A549 treated with DMSO at 1 μM for 4 hours (cell line): ENCODE measurements at places on chromosomes 2 and 18. TPM values are rescaled to one million over a fixed set of nuclear protein-coding genes. Genes with fewer than 3 reads are reported as not detected.

Gene DNAH6
- total RNA-seq, result 0.01 to 0.06 TPM (median 0.02 TPM) in 5 replicates

Gene CFAP210
- 0.19 to 0.74 TPM (median 0.33 TPM) in 5 replicates for total RNA-seq

Gene CFC1
- total RNA-seq, result not detected in 5 replicates

Gene C2orf66
- 0.05 to 0.17 TPM (median 0.12 TPM) in 4 of 5 replicates, not detected in the other for total RNA-seq

Gene GPR45
- not detected in 5 replicates for total RNA-seq

Gene ICA1L
- 1.5 to 2.4 TPM (median 1.9 TPM) in 5 replicates for total RNA-seq

Gene PDE11A
- total RNA-seq, result 0.21 to 0.99 TPM (median 0.40 TPM) in 5 replicates

Gene UGT1A4
- total RNA-seq, result 0.07 TPM in 1 of 5 replicates, not detected in the others

Gene ANKRD30BL
- not detected in 5 replicates for total RNA-seq

Gene DTNA
- 0.06 to 0.32 TPM (median 0.17 TPM) in 5 replicates for total RNA-seq

Gene TCF7L1
- total RNA-seq, result 6.4 to 9.3 TPM (median 7.3 TPM) in 5 replicates

Gene CLEC4F
- total RNA-seq, result not detected in 5 replicates

Gene SCTR
- not detected in 5 replicates for total RNA-seq

Gene CYP27C1
- total RNA-seq, result 4.0 to 5.7 TPM (median 5.3 TPM) in 5 replicates

Gene CD8B2
- not detected in 5 replicates for total RNA-seq

Gene ERFE
- 6.3 to 8.3 TPM (median 7.7 TPM) in 5 replicates for total RNA-seq

Gene SERPINB2
- total RNA-seq, result 0.05 to 0.08 TPM in 2 of 5 replicates, not detected in the others

Gene LCT
- total RNA-seq, result 0.02 to 0.06 TPM (median 0.02 TPM) in 5 replicates

Gene ACMSD
- not detected in 5 replicates for total RNA-seq

Gene GRHL1
- 1.2 to 1.7 TPM (median 1.2 TPM) in 5 replicates for total RNA-seq

Gene KCNF1
- total RNA-seq, result 28.3 to 46.3 TPM (median 36.5 TPM) in 5 replicates

Gene MAPK4
- total RNA-seq, result 0.02 to 0.17 TPM (median 0.07 TPM) in 5 replicates

Gene PLEKHB2
- total RNA-seq, result 71.6 to 88.2 TPM (median 81.3 TPM) in 5 replicates

Gene CAD
- 55.3 to 75.8 TPM (median 62.5 TPM) in 5 replicates for total RNA-seq

Gene GKN1
- total RNA-seq, result 0.57 to 0.74 TPM (median 0.71 TPM) in 5 replicates

Gene C2orf76
- total RNA-seq, result 11.4 to 14.5 TPM (median 13.8 TPM) in 5 replicates

Gene OSR1
- 4.9 to 9.0 TPM (median 5.3 TPM) in 5 replicates for total RNA-seq

Gene CASP8
- 31.5 to 39.4 TPM (median 35.5 TPM) in 5 replicates for total RNA-seq

Gene DCC
- not detected in 5 replicates for total RNA-seq

Gene CDH2
- total RNA-seq, result 33.3 to 52.2 TPM (median 44.8 TPM) in 5 replicates

Gene ECEL1
- 0.14 to 0.30 TPM (median 0.17 TPM) in 4 of 5 replicates, not detected in the other for total RNA-seq

Gene LRATD1
- 0.03 to 0.07 TPM in 2 of 5 replicates, not detected in the others for total RNA-seq

Gene FHOD3
- total RNA-seq, result 2.3 to 2.8 TPM (median 2.4 TPM) in 5 replicates

Gene L3MBTL4
- 0.07 to 0.08 TPM in 2 of 5 replicates, not detected in the others for total RNA-seq

Gene LYG2
- not detected in 5 replicates for total RNA-seq

Gene CCDC74A
- total RNA-seq, result 11.3 to 18.3 TPM (median 17.0 TPM) in 5 replicates

Gene ZNF236
- 2.5 to 3.8 TPM (median 3.2 TPM) in 5 replicates for total RNA-seq

Gene AGXT
- not detected in 5 replicates for total RNA-seq

Gene KCNE4
- 0.87 to 1.6 TPM (median 1.2 TPM) in 5 replicates for total RNA-seq

Gene ACKR3
- total RNA-seq, result 28.5 to 36.5 TPM (median 35.4 TPM) in 5 replicates

Gene CPO
- 0.09 to 0.19 TPM (median 0.17 TPM) in 3 of 5 replicates, not detected in the others for total RNA-seq

Gene MYOM1
- total RNA-seq, result 0.11 to 0.22 TPM (median 0.15 TPM) in 5 replicates

Gene PRSS56
- 0.09 to 0.16 TPM (median 0.12 TPM) in 4 of 5 replicates, not detected in the other for total RNA-seq

Gene EN1
- total RNA-seq, result 0.66 to 1.0 TPM (median 0.84 TPM) in 5 replicates
